ENCODE measurements at places on chromosomes 2 and 18.

GRCh38 chr2:88053296-88053695, 2.3 kb downstream of the KRCC1 start:
- no peak for DNase-seq

DNA sequence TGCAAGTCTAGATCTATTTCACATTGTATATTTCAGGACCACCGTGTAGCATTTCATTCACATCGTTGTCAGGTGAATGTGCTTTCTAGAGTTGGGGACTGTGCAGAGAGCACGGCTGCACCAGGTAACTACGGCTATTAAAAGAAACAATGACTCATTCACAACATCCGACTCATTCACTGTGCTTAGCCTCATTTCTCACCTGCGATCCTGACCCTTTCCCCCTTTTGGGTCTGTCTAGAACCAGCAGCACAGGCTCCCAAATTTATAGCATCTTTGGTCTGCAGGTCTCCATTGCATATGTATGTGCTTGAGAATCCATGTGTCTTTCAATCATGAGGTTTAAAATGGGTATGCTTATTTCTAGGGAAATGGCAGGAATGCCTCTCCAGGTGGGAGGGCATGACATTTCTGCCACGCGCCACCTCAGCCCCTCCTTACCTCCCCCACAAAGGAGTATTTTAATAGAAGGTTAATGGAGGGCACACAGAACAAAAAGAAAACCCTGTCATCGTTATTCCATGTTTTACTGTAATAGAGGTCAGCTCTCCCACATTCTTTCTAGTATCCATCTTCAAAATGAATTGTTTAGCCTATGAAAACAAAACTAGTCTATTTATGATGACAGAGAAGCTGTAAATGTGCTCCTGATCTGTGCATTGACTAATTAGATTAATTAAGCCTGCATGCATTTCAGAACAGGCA, 246.7 kb upstream of the EPHA4 start:
- DNase-seq, result no peak

GRCh38 chr18:57930476-57930875, 113.5 kb upstream of the NEDD4L start:
- DNase-seq, result no peak

DNA sequence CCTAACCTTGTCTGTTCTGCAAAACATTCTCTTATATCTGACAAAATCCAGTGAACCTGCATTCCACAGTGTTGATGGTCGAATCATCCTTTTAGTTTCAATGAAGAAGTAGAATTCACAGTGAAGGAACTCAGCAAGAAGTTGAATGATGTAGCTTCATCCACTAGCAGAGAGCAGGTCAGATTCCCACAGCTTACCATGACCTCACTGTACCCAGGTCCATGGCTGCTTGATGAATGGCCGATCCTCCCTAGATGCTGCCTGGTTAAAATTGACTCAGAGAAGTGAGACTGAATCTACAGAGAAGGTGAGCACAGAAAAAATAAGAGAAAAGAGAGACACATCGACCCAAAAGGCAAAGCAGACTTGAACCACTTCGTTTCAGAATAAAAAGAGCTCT, 906.0 kb upstream of the CHAC2 start:
- no peak for DNase-seq

DNA sequence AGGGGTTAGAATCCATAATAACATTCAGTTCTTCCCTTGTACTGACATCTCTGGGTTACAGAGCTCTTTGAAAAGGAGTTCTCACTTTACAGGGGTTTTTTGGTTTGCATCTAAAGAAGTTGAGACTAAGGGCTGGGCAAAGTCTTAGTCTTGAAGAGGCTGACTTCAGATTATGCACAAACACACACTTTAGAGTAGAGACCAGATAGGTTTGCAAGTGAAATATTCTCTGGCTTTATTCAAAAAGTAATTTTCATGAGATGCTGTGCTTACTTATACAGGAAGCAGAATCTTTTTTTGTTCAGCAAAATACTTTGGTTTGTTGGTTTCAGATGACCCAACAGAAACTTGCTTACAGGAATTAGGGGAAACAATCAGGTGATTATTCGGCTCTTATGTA, 410.9 kb upstream of the LRRTM1 start:
- no peak for DNase-seq

- DNase-seq, result no peak
Measured at GRCh38 chr2:143732076-143732475, 602.9 kb downstream of the ARHGAP15 start.

- no peak for DNase-seq
Measured at GRCh38 chr2:55985406-55985805, 61.8 kb upstream of the EFEMP1 start.

GRCh38 chr2:223148516-223148915, 96.5 kb downstream of the KCNE4 start:
- DNase-seq, result no peak

GRCh38 chr2:212956665-212957607, 194.5 kb downstream of the IKZF2 start:
- no peak for DNase-seq

DNA sequence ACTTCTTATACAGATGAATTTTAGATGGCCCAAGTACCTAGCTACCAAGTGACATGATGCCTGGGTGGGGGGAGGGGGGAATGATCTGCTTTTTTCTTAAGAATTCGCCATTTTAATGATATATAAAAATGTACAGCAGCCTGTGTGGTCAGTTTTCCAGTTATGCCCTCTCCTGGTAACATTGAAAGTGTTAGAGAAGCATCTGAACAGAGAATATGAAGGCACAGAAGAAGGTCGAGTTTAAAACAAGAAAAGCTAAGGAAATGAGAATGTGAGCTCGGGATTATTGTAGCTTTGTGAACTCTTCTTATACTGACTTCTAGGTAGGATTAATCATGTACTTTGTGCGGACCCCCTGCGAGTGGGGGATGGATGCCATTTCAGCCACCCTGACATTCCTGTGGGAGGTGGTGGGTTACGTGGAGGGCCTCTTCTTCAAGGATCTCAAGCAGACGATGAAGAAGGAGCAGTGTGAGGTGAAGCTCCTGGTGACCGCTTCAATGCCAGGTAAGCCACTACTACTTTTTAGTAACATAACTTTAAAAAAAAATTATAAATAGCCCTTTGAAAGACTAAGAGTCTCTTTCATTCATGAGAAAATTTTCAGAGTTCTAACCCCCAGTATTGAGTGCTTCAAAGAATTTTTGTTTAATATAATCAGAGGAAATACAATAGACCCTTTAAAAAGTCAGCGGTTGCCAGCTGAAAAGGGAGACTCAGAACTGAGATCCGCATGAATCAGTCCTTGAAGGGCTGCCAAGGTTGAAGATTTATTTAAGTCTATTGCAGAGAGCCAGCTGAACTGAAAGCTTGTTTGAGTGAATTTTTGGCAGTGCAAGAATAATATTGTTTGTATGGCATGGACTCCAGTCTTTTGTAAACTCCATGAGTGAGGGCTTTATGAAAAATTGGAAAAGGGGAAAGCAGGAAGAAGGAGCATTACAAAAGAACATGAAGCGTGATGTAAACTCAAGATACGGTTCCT, 68.6 kb upstream of the RPE start:
- no peak for DNase-seq

DNA sequence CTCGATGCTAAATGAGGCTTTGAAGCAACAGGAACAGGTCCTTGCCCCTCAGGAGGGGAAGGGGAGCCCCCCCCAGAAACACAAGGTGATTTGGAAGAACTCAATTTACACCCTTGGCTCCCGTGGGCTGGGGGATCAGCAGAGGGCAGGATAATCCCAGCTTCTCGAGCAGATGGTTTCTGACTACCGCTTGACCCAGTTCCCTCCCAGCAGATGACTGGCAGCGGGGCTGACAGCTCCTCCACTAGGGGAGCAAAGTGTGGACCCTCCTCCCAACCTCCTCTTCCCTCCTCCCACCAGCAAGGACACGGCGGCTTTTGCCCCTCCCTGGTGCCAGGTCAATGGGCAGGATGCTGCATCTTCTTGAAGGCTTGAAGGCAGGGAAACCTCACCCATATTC, 3.5 kb upstream of the INHBB start:
- no peak for DNase-seq

DNA sequence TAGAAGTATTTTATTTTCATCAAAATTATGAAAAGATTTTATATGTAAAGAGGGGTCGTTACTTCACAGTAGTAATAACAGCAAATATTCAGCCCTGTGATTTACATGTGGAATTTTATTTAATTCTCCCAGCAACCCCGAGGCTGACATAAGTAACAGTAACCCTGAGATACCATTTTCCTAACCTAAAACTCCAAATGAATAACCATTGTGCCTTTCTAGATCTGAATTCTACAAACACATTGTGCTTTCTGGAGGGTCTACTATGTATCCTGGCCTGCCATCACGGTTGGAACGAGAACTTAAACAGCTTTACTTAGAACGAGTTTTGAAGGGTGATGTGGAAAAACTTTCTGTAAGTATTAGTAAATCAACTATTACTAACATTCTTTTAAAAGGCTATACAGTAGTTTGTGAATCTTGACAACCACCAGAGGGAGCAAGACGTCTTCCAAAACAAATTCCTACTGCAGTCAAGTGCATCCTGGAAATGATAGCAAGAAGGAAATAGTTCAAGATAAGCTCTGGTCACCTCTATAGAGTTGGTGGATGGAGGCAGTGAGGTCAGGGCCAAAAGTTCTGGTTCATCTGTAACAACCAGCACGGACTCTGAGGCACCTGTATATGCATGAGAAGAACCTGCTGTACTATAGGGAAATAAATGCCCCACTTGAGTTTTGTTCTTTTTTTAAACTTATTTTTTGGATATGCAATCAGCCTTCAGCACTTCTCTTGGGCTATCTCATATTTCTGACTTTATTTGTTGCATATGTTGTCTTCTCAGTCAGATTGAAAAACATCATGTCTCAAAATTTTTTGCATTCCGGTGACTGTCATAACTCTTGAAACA, 37.4 kb downstream of the ACTR2 start:
- no peak for DNase-seq

- no peak for DNase-seq
Measured at GRCh38 chr2:204931562-204931961, 386.3 kb downstream of the PARD3B start.

GRCh38 chr2:151849413-151850010, 21.3 kb upstream of the ARL5A start:
- no peak for DNase-seq

DNA sequence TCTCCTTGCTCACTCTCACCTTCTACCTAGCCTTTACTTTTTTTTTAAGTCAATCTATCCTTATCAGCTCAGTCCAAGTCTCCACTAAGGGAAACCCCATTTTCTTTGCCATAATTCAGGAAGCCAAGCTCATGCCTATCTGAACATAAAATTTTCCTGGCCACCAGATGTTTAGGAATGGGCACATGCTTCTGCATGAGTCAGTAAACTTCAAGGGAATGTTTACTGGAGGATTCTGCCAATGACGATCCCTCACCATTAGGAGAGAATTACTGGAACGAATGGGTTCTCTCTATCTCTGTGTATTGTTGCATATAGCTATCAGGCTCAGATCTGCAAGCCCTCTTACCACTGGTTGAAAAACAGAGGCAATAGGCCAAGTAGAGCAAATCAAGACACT, 731.7 kb upstream of the ZNF804A start:
- no peak for DNase-seq

DNA sequence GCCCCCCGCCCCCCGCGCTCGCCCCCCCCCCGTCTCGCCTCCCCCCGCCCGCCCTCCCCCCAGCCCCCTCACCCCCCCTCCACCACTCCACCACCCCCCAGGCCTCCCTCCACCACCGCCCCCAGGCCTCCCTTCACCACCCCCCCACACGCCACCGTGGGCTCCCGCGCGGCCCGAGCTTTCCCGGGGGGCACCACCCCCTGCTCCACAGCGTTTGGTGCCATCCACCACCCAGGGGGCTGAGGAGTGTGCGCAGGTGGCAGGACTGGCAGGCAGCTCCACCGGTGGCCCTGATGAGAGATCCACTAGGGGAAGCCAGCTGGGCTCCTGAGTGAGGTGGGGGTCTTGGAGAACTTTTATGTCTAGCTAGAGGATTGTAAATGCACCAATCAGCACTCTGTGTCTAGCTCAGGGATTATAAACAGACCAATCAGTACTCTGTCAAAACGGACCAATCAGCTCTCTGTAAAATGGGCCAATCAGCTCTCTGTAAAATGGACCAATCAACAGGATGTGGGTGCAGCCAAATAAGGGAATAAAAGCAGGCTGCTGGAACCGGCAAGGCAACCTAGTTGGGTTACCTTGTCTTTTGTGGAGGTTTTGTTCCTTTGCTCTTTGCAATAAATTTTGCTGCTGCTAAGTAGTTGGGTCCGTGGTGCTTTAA, 43.0 kb upstream of the ITSN2 start:
- DNase-seq, result no peak

DNA sequence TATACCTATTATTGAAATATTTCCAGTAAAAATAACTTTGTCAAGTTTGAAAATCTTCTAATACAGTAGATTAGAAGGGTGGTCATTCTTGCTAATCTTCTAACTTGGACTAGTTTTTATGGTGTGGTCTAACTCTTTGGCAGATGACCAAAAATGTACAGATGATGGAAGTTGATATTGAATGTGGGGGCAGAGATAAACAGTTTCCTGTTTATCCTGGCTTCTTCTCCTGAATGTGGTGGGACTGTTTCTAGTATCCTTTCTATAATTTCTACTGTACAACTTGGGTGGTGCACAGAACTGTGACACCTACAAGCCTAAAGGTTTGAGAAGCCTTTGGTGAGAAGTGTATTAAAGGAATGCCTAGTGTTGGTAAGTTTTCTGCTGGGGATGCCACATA, 178.7 kb downstream of the PDE11A start:
- no peak for DNase-seq

- DNase-seq, result no peak
Measured at GRCh38 chr18:42330296-42330695, 375.3 kb downstream of the PIK3C3 start.

DNA sequence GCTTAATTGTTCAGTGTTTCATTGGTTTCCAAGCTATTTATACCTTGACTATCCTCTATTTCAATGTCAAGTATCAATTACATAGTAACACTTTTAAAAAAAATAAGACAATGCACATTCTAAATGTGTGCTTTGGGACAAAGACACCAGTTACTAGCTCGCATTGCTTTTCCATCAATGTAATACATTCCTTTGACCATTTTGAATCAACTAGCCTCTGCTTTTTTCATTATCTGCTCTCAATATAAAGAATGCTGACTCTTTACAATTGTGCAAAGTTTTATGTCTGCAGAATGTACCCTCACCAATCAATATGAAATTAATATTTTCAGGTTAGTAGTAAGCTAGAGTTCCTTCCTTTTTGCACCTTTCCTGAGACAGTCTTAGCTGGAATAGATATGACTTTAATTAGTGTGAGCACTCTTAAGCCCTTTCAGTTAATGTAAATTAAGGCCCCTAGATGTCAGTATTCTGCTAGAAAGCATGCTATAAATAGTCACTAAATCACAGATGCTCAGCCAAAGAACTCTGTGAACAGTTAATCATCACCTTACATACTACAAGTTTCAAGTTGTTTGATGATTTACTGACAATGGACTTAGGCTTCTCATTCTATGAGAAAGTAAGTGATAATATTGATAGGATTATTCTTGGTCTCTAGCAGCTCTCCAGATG, 413.6 kb downstream of the PTH2R start:
- DNase-seq, result no peak
